ENCODE measurements at places on chromosomes 12 and 14.

GRCh38 chr12:21894792-21895595 is 46.2 kb downstream of the ABCC9 start:
- no peak for DNase-seq

DNA sequence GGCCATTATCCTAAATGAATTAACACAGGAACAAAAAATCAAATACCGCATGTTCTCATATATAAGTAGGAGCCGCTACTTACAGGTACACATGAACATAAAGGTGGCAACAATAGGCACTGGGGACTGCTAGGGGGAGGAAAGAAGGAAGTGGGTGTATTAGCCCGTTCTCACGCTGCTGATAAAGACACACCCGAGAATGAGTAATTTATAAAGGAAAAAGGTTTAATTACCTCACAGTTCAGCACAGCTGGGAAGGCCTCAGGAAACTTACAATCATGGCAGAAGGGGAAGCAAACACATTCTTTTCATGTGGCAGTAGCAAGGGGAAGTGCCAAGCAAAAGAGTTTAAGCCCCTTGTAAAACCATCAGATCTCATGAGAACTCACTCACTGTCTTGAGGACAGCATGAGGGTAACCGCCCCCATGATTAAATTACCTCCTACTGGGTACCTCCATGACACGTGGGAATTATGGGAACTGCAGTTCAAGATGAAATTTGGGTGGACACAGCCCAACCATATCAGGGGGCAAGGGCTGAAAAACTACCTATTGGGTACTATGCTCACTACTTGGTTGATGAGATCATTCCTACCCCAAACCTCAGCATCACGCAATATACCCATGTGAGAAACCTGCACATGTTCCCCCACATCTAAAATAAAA is 16.4 kb upstream of the MIA2 start:
- DNase-seq = no peak

DNA sequence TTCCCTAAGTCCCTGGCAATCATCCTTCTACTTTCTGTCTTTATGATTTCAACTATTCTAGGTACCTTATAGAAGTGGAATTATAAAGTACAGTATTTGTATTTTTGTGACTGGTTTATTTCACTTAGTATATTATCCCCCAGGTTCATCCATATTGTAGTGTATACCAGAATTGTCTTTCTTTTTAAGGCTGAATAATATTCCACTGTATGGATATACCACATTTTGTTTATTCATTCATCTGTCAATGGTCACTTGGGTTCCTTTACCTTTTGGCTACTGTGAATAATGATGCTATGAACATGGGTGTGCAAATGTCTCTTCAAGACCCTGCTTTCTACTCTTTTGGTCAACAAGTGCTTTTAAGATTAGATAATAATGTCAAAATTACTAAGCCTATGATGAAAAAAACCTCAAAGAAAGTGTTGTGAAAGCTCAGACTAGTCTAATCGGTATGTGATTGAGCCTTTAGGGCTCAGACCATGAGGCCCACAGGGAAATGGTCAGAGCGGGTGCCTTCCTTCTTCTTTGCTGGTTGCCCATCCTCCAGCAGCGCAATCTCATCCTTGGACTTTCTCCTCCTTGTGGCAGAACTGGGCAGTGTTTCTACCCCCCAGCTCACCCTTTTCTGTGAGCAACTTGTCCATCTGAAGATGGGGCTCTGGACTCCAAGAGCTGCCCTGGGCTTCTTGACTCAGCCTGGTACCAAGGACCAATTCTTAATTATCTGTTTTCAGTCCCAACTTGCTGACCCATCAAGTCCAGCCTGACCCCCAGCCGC is 105.4 kb downstream of the TTC8 start:
- DNase-seq = no peak

DNA sequence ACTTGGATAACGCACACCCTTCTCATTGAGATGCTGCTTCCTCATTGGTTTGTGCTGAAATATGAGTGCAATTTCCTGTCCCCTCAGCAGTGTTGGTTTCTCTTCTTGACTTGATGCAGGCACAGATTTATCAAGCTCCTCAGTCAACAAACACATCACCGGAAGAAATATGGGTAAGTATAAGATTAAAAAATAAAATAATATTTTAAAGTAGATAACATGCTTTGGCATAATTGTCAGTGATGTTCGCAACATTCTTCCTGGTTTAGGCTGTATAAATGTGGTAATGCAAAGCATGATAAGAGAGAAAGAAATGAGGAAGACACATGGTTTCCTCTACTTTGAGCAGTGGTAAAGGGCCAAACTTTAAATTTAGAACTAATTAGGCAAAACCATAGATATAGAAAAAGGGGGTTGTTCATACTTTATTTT is at the start of gene GPR65:
TSS of gene GPR65 (plus strand) at position 86 of the 432 bp plus-strand sequence. CDS start 5,713 bp downstream, outside the sequence.
- no peak for DNase-seq

DNA sequence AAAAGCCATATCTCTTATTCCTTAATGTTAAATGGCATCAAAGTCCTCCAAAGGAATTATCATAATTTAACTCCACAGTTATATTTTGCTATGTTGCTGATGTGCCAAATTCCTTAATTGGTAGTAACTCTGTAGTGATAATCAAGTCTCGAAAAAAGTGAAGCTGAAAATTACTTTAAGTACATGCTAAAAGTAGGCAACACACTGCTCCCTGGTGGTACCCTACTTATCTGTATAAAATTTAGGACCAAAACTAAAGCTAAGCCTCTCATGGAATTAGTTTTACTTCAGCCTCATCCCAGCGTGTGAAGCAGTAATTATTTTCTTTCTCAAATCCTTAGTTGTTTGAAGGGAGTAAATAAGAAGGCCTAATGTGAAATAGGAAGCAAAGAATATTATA is 132.8 kb downstream of the TTLL5 start:
- no peak for DNase-seq

DNA sequence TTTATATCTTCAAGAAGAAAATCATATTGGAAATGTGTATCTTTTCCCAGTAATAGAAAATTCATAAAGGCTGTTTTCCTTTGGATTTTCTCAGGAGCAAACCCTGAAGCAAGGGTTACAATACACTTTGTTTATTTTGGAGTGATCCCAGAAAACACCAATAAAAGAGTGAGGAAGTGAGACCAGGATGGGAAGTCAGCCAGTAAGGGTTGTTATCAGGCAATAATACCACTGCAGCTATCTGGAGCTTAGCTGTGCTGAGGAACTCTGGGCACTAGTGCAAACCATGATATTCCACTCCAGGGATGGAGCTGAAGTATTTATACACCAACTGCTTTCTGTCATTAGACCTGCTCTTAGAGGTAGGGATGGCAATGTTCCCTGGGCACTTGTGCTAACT is 1002.3 kb downstream of the FLRT2 start:
- DNase-seq = no peak

DNA sequence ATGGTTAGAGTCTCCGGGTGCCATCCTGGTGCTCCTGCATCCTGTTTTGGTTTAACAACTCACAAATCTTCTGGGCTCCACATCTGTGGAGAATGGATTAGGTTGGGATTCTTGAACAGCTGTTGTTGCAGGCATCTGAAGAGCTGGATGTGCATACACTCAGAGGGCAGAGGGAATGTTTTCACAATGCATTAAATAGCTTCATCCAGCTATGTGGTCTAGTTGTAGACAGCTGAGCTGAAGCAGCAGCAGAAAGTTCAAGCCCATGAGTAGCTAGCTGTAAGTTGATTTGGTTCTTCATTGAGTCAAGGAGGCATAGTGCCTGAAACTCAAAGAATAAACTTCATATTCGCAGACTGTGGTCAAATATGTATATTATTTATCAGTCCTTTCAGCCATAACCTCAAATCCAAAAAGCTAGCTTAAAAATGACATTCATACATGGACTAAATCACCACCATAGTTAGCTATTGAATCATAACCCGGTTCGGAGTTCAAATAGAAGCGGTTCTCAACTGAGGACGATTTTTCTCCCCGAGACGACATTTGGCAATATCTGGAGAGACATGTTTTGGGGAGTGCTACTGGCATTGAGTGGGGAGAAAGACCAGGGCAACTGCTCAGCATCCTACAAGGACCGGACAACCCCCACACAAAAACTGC is 858 bp upstream of the ANKRD13A start:
- no peak for DNase-seq
